ENCODE measurements at places on chromosomes 4 and X.
A peak's percentile ranks its signal among the peaks of the same experiment; 100 is the strongest.

GRCh38 chrX:2928191-2928582 is 952 bp downstream of the ARSD start:
- DNase-seq, result peak; percentile 53

- DNase-seq, result no peak
Measured at GRCh38 chr4:138190452-138190858, 51.7 kb downstream of the SLC7A11 start.

- no peak for DNase-seq
Measured at GRCh38 chr4:46974891-46975543, 18.4 kb downstream of the GABRA4 start.

GRCh38 chr4:121073672-121074381 is 1.5 kb upstream of the NDNF start:
- peak; percentile 71 for DNase-seq

DNA sequence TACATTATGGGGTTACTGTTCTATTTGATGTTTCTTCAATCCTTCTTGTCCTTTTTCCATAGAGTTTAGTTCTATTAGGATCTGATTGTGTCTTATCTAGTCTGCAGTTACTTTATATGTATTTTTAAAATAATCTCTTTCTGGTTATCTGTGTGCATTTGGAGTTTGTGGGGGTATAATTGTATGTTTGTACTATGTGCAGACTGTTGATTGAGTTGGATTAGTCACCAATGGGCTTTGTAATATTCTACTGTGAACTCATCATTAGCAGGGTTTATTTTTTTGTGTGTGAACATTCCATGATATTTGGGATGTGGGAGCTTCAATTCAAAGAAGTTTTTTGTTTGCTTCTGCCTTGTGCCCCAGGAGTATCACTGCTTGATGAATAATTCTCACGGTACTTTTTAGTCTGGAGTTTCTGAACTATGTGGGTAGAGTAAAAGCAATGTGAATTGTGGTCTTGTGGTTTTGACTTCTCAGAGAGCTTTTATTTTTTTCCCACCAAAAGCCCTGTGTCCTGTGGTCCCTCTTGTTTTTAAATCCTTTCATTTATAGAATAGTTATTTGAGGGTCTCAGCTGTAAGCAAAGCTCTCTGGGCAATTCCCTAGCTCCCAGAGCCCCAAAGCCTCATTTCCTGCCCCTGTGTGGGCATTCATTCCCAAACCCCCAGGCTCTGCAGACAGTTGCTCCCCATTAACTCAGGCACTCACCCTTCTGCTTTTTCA is 127.8 kb downstream of the PHKA2 start:
- no peak for DNase-seq

DNA sequence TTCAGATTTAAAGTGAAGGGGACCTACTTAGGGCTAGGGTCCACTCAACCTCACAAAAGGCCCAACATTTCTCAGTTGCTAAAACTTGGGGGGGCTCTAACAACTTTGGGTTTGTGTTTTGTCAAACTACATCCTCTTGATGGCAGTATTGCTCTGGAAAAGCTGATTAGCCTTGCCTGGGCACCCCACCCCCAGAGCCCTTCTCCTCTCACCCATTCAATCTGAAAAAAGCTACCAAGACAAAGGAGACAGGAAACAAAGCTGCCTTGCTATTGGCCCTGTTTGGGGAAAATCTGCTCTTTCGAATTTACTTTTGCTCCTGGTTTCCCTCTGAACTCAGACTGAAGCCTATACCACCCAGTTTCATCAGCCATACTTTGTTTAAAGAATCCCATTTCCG is 195.2 kb upstream of the STK26 start:
- DNase-seq, result no peak

DNA sequence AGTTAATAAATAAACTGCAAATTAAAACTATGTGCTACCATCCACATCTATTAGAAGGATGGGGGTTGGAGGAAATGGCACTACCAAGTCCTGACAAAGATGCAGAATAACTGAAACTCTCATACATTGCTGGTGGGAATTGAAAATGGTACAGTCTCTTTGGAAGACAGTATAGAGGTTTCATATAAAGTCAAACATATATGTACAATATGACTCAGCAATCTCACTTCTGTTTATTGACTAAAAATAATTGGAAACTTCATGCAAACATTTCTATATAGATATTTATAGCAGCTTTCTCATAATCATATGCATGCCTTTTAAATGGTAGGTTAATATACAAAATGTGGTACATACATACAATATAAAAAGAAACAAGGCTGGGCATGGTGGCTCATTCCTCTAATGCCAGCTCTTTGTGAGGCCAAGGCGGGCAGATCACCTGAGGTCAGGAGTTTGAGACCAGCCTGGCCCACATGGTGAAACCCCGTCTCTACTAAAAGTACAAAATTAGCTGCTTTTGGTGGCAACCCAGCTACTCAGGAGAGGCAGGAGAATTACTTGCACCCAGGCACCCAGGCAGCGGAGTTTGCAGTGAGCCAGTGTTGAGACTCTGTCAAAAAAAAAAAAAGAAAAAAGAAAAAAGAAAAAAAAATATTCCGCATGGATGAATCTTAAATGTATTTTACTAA is 225.0 kb upstream of the CXXC4 start:
- no peak for DNase-seq

DNA sequence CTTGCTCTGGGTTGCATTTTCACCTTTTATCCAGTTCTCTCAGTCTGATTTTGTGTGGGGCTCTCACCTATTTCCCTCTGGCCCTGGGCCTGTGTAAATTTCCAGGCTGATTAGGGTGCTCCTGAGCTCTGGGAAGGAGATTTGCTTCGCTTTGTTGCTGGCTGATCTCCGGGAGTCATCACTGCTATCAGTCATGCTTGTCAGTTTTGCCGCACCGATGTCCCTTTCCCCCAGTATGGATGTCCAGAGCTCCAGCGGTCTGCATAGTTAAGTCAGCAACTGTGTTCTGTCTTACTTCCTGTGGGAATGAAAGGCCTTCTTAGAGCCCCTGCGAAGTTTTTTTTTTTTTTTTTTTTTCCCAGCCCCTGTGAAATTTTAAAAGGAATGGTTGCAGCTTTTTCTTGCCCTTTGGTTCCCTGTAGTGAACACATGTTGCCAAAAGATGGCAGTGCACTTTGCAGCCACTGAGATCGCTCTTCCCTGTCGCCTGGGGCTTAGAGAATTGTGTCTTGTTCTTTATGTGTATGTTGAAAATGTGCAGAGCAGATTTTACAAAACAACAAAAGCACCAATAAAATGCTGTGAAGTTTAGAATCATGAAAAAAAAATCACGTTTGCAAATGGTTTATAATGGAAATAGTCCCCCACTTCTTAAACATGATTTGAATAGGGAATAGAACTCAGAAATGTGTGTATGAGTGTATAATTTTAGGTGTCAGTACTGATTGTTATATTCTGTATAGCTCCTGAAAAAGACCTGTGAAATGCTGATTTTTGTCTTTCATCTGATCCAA is 109.1 kb upstream of the SLC4A4 start:
- DNase-seq, result peak; percentile 31

GRCh38 chr4:158775091-158775651 is 6.3 kb downstream of the FNIP2 start:
- no peak for DNase-seq

DNA sequence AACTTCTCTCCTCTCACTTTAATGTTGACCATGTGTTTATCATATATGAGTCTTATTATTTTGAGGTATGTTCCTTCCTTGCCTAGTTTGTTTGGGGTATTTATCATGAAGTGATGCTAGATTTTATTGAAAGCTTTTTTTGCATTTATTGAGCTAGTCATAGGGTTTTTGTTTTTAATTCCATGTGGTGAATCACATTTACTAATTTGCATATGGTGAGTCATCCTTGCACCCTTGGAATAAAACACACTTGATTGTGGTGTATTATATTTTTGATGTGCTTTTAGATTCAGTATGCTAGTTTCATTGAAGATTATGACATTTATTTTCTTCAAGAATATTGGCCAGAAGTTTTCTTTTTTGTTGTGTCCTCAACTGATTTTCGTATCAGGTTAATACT is 464.6 kb downstream of the PCDH18 start:
- DNase-seq, result no peak

- no peak for DNase-seq
Measured at GRCh38 chrX:15909605-15910004, 55.0 kb upstream of the AP1S2 start.

Data from transverse colon (tissue), 4 donors.